ENCODE measurements at places on chromosomes 5 and 9. TPM values are rescaled to one million over a fixed set of nuclear protein-coding genes. Genes with fewer than 3 reads are reported as not detected.

DNA sequence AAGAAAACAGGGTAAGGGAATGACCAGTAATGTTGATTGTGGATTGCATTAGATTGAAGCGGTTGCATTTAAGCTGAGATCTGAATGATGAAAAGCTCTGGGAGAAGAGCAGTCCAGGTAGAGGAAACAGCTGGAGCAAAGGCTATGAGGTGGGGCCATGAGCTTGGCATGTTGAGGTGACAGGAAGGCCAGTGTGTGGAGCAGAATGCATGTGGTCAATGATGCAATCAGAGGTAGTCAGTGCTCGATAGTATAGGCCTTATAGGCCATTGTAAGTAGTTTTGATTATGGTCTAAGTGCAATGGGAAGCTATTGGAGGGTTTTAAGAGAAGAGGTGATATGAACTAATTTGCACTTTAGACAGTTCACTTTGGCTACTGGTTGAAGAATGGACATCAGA, 270.4 kb downstream of the ARHGAP26 start:
- DNase-seq: no peak

GRCh38 chr5:34501016-34501415, 155.1 kb upstream of the RAI14 start:
- no peak for DNase-seq

DNA sequence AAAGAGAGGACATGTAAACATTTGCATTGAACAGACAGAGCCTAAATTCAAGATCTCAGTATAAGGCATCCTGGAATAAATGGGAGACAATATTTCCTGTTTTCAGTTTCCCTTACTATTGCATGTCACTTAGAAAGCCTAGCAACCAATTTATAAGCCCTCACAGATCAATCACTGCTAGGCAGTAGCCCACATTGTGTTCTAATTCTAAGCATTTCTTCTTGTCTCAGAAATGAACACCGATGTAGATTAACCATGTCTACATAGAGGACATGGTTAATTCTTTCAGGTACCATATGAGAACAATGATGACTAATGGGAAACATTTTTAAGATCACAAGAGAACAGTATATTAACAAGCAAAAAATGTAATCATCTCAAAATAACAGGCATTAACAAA, 79.6 kb upstream of the HMHB1 start:
- DNase-seq: no peak

GRCh38 chr5:124816381-124816780, 69.9 kb upstream of the ZNF608 start:
- DNase-seq: no peak

DNA sequence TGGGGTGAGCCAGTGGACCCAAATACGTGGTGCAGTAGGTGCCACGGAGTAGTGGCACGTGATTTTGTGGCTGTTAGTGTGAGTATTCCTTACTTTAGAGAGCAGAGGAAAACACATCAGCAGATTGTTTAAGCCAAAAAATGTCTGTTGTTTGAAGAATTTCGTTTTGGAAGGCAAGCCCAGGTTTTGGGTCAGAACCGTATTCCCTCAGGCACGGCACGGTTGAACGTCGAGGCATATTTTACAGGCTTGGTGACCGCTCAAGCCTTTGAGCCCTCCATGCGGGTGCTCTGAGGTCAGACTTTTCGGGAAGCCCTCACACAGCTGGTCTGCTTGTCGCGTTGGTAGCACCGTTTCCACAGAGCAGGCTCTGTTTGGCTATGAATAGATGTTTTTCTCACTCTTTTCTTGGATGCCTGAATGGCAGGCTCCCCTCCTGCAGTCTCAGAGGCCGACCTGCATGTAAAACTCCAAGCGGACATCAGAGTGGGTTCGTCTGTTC, 27.2 kb downstream of the NEK6 start:
- DNase-seq: peak; percentile 80

DNA sequence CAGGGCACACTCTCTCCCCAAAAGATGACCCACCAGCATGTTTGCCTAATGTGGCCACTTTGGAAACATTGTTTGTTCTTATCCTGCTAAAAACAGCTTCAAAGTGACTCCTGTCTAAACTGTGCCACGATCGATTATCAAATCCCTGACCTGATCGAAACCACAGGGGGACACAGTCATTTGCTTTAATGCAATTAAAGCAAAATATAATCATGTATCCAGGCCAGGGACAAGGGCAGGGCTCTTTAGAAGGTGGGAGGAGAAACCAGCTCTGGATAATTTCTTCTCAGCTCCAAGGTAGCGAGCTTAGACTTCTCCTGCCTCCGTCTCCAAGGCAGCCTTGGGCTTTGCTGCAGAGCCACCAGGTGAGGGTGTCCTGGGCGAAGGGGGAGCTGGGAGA, 95.0 kb upstream of the HAND1 start:
- DNase-seq: no peak

DNA sequence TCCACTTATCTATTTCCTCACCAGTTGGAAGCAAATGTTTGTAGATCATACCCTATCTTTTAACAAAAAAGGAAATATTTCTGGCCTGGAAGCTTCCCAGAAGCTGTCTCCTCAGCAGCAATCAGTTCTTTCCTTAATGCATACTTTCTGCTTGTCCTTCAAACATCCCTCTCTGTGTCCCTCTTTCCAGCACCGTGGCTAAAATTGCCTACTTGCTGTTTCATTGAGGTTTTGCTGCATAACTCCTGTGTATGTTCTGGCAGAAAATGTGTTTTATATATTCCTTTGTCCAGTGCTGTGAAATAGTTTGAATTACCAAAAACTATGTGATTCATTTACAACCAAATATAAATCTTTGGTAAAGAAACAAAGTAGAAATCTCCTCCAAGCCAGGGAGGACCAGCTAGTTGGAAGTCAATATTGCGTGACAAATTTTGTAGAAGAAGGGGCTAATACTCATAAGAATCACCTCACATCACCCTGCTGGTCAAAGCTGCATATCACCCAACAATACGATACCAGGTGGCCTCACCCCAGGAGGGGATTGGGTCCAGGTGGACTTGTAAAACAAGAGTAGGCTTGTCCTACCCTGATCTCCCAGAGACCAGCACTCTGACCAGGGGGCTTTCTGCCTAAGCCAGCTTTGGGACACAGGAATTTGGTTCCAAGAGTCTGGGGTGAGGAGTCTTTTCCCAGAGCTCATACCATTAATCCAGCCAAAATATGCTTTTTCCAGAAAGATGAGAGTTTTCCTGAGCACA, 198.4 kb upstream of the SNX2 start:
- no peak for DNase-seq

GRCh38 chr5:126492939-126493338, 69.7 kb downstream of the GRAMD2B start:
- no peak for DNase-seq

SLC34A1 gene
- total RNA-seq: not detected

CCDC152 gene
- total RNA-seq: 3.9 TPM

SOHLH1 gene
- not detected for total RNA-seq

NUDCD2 gene
- total RNA-seq: 12.9 TPM
